Fibroblast of skin of right quadriceps (primary cell): ENCODE measurements at places on chromosomes 16 and 17.

DNA sequence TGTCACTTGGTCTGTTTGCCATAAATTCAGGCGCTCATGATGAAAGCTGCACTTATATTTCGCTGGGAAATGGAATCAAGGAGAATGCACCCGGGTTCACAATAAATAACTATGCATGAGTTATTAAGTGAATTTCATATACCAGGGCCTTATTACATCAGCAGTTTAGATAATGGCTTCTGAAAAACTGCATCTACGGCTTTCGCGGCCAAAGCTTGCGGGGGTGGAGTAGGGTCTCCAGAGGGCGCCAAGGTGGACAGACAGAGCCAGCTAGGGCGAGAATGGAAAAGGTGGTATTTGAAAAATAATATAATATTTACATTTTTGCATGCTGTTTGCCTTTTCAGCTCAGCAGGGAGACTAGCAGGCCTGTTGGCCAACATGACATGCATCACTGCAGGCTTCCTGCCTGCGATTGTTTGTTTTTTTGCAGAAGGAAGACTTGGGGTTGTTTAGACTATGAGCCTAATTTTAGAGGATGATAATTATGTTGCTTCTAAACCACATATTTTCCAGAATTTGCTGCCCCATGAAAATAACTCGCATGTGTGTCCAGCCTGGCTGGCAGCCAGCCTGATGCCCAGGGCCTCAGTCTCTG, 173.8 kb upstream of the IRX3 start:
- no peak for DNase-seq

GRCh38 chr17:21025451-21025850, 17.4 kb downstream of the USP22 start:
- peak; percentile 76 for DNase-seq

DNA sequence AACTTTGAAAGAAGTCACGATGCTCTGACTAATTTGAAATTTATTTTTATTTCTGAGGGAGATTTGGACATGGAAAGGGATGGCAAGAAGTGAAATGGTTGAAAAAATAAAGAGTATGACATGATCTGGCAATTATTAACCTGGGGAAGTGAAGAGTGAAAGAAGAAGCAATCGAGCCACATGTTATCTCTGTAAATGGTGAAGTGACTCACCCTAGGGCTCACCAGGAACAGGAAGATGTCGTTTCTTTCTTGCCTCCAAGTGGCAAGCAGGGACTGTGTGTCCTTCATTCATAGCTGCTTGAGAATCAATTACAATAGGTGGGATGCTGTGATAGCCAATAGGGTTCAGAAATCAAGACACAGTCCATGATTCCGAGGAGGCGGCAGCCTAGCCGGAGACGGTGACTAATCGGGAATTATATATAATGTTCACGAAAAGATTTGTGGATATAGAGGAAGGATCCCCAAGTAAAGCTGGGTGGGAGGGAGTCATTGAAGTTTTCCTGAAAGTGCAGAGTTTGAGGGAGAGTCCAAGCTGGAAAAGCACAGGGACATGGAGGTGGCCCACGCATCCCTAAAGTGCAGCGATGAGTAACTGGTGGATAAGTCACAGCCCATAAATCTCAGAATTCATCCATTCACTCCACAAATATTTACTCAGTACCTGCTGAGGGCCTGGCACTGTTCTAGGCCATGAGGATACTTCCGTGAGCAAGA, 18.2 kb upstream of the KRT20 start:
- DNase-seq: peak; percentile 66

DNA sequence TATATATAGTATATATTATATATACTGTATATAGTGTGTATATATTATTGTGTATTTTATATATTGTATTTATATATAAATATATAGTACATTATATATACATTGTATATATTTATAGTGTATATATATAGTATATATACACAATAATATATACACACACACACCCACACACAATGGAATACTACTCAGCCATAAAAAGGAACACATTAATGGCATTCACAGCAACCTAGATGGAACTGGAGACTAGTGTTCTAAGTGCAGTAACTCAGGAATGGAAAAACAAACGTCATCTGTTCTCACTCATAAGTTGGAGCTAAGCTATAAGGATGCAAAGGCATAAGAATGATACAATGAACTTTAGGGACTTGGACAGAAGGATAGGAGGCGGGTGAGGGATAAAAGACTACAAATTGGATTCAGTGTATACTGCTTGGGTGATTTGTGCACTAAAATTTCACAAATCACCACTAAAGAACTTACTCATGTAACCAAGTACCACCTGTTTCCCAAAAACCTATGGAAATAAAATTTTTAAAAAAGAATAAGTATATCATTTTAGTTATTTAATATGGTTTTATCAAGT, 201.9 kb upstream of the CDH11 start:
- DNase-seq: no peak

DNA sequence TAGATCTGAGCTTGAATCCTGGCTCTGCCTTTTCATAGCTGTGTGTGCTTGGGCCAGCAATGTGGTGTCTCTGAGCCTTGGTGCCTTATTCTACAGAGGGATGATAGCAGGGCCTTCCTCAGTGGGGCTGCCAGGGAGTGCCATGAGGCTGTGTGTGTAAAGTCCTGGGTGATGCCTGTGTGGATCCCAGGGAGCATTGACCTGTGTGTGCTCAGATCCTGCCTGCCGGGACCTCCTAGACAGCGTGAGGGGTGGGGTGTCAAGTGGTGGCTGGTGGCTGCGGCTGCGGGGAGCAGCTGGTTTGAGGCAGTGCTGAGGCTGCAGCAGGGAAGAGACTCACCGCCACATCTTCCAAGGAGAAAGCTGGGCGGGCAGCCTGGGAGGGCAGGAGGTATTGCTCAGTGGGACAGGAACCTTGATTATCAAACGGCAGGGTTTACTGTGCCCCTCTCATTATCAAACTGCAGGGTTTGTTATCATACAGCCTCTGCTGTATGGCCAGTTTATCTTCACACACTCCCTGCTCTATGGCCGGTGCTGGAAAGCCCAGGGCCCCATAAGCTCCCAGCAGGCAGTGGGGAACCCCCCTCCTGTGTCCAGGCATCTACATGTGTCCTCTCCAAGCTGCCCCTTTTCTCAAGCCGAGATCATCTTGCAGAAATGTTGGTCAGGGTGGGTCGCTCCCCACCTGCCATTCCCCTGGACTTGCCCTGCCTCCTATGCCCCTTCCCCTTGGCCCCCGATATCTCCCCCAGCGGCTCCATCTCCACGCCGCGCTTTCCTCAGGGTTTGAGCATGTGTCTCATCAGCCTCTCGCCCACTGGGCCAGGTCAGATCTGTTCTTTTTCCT, 3.1 kb upstream of the ADCY7 start:
- no peak for DNase-seq

DNA sequence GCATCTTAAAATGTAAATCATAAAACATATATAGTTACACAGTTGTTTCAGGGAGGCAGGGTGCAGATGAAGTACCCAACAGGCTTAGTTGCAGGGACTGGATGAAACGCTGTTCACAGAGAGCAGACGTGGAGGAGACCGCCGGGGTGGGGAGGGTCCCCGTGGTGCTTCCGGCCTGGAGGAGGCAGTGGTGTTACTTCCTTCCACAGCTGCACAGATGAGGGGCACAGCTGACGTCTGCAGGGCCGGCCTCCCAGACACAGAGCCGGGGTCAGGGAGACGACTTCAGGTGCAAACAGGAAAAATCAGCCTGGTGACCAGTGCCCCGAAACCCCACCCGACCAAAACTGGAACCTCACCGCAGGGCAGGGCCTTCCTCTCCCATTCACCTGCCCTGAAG, 17.1 kb downstream of the SPIRE2 start:
- no peak for DNase-seq

DNA sequence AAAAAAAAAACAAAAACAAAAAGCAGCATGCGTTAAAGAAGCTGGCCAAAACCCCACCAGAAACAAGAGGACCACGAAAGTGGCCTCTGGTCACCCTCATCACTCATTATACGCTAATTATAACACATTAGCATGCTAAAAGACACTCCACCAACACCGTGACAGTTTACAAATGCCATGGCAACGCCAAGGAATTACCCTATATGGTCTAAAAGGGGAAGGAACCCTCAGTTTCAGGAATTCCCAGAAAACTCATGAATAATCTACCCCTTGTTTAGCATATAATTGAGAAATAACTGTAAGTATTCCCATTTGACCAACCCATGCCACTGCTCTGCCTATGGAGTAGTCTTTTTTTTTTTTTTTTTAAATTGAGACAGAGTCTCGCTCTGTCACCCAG, 77.6 kb downstream of the EMP2 start:
- DNase-seq: no peak

- DNase-seq: no peak
Observed at GRCh38 chr17:47728214-47728877, 4.7 kb upstream of the TBX21 start.

- no peak for DNase-seq
Observed at GRCh38 chr16:51638339-51639135, 487.5 kb upstream of the SALL1 start.

DNA sequence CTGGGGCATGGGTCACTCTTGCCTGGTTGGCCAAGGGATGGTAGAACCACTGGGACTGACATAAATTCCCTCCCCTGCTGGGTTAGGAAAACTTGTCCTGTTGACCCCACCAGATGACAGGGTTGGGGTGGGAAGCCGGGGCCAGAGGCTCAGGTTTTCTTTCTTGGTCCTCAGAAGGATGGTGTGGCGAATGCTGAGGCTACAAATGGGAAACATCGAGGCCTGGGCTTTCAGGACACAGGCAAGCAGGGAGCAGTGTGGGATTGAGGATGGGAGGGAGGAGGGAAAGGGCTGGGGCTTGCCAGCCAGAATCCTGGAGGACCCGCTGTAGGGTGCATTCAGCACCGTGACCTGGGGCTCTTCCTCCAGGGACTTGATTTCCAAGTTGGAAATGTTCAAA, 14.5 kb upstream of the PLEKHG4 start:
- DNase-seq: no peak

GRCh38 chr17:64097196-64097936, 32.6 kb downstream of the ERN1 start:
- DNase-seq: peak; percentile 34

GRCh38 chr16:89019511-89019910, 42.5 kb upstream of the CBFA2T3 start:
- no peak for DNase-seq

GRCh38 chr16:49189286-49189685, 92.4 kb downstream of the CBLN1 start:
- no peak for DNase-seq

GRCh38 chr17:77875051-77875780, 83.3 kb upstream of the TNRC6C start:
- peak; percentile 68 for DNase-seq

GRCh38 chr16:87407511-87408112, 15.5 kb downstream of the MAP1LC3B start:
- DNase-seq: no peak

GRCh38 chr16:88818575-88818874, 6.8 kb upstream of the APRT start:
- no peak for DNase-seq

- DNase-seq: no peak
Observed at GRCh38 chr17:11720816-11721215, 122.5 kb downstream of the DNAH9 start.

DNA sequence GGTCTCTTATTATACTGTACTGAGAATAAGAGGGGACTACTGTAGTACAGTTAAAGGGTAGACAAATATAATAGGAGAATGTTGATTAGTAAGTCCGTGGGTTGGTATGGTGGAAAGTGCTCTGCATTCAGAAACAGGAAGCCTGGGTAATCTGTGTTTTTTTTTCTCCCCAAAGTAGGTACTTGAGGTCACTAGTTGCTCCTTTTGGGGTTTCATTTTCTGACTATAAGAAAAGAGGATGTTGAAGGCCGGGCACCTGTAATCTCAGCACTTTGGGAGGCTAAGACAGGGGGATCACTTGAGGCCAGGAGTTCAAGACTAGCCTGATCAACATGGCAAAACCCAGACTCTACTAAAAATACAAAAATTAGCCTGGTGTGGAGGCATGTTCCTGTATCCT, 42.0 kb upstream of the MMD start:
- DNase-seq: no peak

- peak; percentile 45 for DNase-seq
Observed at GRCh38 chr17:40355123-40355803, 9.3 kb downstream of the GJD3 start.

GRCh38 chr16:27417047-27417671, 15.2 kb downstream of the IL21R start:
- no peak for DNase-seq

DNA sequence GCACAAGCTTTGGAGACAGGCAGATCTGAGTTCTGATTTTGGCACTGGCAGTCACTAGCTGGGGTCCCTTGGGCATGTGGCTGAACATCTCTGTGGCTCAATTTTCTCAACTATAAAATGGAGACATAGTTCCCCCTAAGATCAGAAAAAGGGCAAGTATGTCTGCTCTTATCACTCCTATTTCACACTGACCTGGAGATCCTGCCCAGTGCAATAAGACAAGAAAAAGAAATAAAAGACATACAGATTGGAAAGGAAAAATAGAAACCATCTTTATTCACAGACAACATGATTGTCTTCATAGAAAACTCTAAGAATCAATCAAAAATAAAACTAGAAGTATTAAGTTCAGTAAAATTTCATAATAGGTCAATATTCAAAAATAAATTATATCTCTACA, 56.0 kb upstream of the LHX1 start:
- DNase-seq: no peak
